Spinal cord (tissue), 10 donors: ENCODE measurements at places on chromosomes 1 and 21. TPM values are rescaled to one million over a fixed set of nuclear protein-coding genes. Genes with fewer than 3 reads are reported as not detected.

DNA sequence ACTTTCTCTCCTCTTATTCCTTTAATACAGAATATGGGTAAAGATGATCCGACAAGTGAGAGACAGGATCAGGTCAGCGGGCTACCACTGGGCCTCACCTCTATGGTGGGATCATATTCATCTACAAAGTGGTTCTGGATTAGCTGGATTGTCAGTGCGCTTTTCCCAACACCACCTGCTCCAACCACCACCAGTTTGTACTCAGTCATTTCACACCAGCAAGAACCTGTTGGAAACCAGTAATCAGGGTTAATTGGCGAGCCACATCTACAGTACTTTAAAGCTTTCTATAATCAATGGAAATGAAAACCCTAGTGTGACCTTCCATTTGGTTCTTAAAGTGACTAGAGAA, 643 bp downstream of the NRAS start:
- no peak for DNase-seq

OXCT2 gene
- 3.0 TPM for total RNA-seq

C2CD2 gene
- 27.8 TPM for total RNA-seq

MOB3C gene
- total RNA-seq, result 18.8 TPM
